ENCODE measurements at places on chromosomes 6 and 20.

DNA sequence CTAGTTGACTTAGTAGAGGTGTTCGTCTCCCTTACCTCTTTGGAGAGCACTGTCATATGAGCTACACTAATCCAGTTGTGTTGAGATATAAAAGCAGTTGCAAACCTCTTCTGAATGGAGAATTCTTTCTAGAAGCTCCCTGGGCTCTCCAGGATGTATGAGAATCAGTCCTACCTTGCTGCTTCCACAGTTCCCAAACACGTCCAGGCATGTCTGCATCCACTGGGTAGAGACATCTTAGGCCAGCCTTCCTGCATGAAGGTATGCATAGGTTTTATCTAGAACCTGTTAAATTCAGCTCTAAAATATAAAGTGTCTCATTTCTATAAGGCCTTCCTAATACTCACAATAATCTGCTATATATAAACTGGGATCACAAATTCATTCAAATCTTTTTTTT is 297.7 kb downstream of the CDC5L start:
- no peak for DNase-seq

- DNase-seq, result no peak
Measured at GRCh38 chr20:10978019-10978702, 304.4 kb upstream of the JAG1 start.

GRCh38 chr20:8342391-8342790 is 210.3 kb downstream of the PLCB1 start:
- DNase-seq, result no peak

DNA sequence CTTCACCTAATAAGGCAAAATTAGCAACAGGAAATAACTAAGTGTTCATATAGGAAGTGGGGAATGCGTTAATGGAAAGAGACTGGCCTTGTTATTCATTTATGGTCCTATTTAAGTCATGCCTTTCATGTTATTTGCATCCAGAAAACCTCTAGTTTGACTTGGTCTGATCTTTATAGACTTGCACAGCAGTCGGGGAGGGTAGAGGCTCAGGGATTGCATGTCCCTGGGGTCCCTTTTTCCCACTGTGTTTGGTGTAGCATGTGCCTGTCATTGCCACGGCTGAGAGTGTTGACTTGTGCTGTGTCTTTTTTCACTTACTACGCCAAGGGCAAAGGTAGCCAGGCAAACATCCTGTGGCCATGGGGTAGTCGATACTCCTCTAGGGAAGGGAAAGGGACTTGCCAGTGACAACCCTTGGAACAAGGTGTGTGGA is 105.4 kb upstream of the RIN2 start:
- no peak for DNase-seq
